ENCODE measurements at places on chromosomes 13 and 19.

DNA sequence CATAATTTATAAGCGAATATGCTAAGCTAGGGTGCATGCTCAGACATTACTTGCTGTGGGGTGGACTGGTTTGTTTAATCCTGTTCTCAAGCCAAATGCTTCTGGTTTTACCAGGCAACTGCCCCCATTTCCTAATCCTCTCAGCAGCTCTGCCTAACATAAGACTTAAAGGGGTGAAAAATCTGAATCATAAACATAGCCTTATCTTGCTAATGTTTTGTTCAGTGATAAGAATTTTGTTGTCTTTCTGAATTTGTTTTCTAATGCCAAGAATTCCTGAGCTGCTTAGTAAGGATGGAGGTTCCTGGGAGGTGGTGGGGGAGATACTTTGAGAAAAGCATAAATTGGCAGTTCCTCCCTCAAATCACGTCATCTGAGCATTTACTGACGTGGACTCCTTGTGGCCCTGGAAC lies 42.7 kb downstream of the ING1 start:
- no peaks in the 10 kb centered on the region for H3K36me3 ChIP-seq
- H3K27me3 ChIP-seq: peaks cover 3% of the 10 kb centered on the region
- no peaks in the 10 kb centered on the region for H3K4me1 ChIP-seq
- H3K27ac ChIP-seq: no peak overlapping the region
- no peak overlapping the region for H3K4me3 ChIP-seq

GRCh38 chr13:21463424-21463823 lies 4.3 kb upstream of the ZDHHC20 start:
- DNase-seq: no peak
- no peak overlapping the region for H3K27ac ChIP-seq
- H3K4me3 ChIP-seq: no peak overlapping the region
- H3K36me3 ChIP-seq: no peaks in the 10 kb centered on the region

GRCh38 chr13:91017031-91017668 lies 330.3 kb upstream of the MIR17HG start:
- H3K27ac ChIP-seq: no peak overlapping the region
- H3K36me3 ChIP-seq: no peaks in the 10 kb centered on the region
- no peaks in the 10 kb centered on the region for H3K4me1 ChIP-seq
- H3K4me3 ChIP-seq: no peak overlapping the region

DNA sequence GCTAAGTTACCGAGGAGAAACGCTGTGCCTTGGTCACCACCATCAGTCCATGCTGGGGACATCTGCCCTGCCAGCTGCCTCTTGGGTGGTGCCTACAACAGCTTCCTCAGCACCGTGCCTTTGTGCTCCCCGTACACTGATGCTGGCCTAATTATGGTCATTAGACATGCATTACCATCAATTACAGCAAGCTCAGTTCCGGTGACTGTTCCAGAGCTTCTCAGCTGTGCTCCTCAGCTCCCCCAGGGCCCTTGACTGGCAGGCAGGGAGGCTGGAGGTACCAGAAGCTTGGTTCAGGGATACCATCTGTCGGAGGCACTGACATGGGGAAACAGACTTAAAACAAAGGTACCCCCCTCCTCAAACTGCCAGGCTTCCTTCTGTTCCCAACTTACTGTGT lies 40.2 kb downstream of the CILP2 start:
- DNase-seq: no peak
- H3K4me1 ChIP-seq: peaks cover 1% of the 10 kb centered on the region
- H3K27ac ChIP-seq: no peak overlapping the region
- no peaks in the 10 kb centered on the region for H3K36me3 ChIP-seq
- H3K27me3 ChIP-seq: no peaks in the 10 kb centered on the region
- H3K4me3 ChIP-seq: no peak overlapping the region

GRCh38 chr13:49214917-49215376 lies 5.2 kb upstream of the MLNR start:
- peak overlapping the region; percentile 29 for H3K27ac ChIP-seq
- peaks cover 31% of the 10 kb centered on the region for H3K27me3 ChIP-seq
- H3K36me3 ChIP-seq: peaks cover 9% of the 10 kb centered on the region
- peak overlapping the region; percentile 6 for H3K4me3 ChIP-seq

GRCh38 chr19:38647966-38648768 lies 718 bp downstream of the ACTN4 start:
- peaks cover 11% of the 10 kb centered on the region for H3K36me3 ChIP-seq
- peaks cover 7% of the 10 kb centered on the region for H3K27me3 ChIP-seq
- peak overlapping the region; percentile 76 for H3K27ac ChIP-seq
- H3K4me3 ChIP-seq: peak overlapping the region; percentile 91
- DNase-seq: no peak

- peaks cover 74% of the 10 kb centered on the region for H3K27me3 ChIP-seq
- no peaks in the 10 kb centered on the region for H3K36me3 ChIP-seq
- H3K4me3 ChIP-seq: no peak overlapping the region
- H3K4me1 ChIP-seq: peaks cover 15% of the 10 kb centered on the region
- no peak for DNase-seq
Observed at GRCh38 chr19:18610556-18611326, 1.9 kb upstream of the TMEM59L start.

DNA sequence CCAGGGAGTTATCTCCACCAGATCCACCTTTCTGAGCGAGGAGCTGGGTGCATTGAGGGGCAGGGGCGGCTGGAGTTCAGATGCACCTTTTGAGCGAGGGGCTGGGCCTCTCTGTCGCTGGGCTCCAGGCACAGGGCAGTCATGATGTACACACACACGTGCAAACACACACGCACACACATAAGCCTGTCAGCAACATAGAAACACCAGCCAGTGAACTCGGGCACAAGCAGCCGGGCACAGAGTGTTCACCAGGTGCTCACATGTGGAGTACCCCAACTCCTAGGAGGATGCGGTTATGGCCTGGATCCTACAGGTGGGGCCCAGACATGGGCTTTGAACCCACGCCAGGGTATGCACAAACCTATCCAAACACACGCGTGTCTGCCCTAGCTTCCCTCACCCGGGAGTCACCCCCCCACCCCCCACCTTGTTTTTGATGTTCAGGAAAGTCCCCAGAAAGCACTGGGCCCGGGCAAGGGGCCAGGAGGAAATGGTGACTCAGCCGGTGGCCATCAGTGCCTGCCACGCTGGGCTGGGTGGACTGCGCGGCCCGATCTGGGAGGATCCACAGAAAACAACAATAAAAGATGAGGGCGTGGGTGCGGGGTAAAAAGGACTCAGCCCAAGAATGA lies 13.3 kb downstream of the ARRDC2 start:
- H3K4me3 ChIP-seq: peak overlapping the region; percentile 74
- H3K36me3 ChIP-seq: peaks cover 3% of the 10 kb centered on the region
- H3K27ac ChIP-seq: peak overlapping the region; percentile 95
- H3K4me1 ChIP-seq: peaks cover 66% of the 10 kb centered on the region
- DNase-seq: peak; percentile 74

DNA sequence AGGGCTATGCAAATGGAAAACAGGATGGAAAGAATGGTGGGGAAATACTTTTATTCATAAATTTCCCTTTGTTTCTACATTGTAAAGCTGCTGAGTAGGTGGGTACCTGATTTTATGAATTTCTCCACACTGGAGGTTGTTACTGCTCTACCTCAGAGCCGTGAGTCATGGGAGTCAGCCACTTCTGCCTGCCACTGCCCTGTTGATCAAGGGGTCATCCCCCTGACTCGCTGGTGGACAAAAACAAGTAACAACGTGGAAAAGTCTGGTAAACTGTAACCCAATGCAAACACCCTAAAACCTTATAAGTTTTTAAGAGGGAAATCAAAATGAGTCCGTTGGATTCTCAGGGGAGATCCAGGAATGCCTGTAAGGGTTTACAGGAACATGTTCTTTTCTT lies 329.5 kb downstream of the ATP8A2 start:
- no peak overlapping the region for H3K27ac ChIP-seq
- no peak for DNase-seq
- H3K4me1 ChIP-seq: no peaks in the 10 kb centered on the region
- H3K36me3 ChIP-seq: no peaks in the 10 kb centered on the region

GRCh38 chr19:46717716-46718143 lies 816 bp upstream of the PRKD2 start:
- peak overlapping the region; percentile 93 for H3K4me3 ChIP-seq
- no peaks in the 10 kb centered on the region for H3K27me3 ChIP-seq
- peaks cover 39% of the 10 kb centered on the region for H3K4me1 ChIP-seq
- peak; percentile 28 for DNase-seq
- peak overlapping the region; percentile 90 for H3K27ac ChIP-seq

GRCh38 chr13:25625414-25625813 lies 253.6 kb downstream of the ATP8A2 start:
- H3K36me3 ChIP-seq: no peaks in the 10 kb centered on the region
- peaks cover 5% of the 10 kb centered on the region for H3K27me3 ChIP-seq
- H3K27ac ChIP-seq: no peak overlapping the region
- DNase-seq: no peak

- H3K27ac ChIP-seq: no peak overlapping the region
- H3K36me3 ChIP-seq: peaks cover 19% of the 10 kb centered on the region
Observed at GRCh38 chr13:100336795-100337516, 248.1 kb downstream of the PCCA start.

DNA sequence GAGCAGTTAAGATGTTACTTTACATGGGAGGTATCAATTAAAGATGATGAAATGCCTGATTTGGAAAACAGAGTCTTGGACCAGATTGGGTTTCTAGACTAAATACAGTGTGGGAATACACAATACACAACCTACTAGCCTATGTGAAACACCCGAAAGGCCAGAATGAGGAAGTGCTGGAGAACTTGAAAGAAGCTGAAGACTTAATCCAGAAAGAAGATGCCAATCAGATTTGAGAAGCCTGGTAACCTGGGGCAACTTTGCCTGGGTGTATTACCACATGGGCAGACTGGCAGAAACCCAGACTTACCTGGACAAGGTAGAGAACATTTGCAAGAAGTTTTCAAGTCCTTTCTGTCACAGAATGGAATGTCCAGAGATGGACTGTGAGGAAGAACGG lies 43.2 kb downstream of the N4BP2L1 start:
- peaks cover 12% of the 10 kb centered on the region for H3K36me3 ChIP-seq
- no peak overlapping the region for H3K4me3 ChIP-seq
- no peak overlapping the region for H3K27ac ChIP-seq
- H3K27me3 ChIP-seq: no peaks in the 10 kb centered on the region
- peaks cover 5% of the 10 kb centered on the region for H3K4me1 ChIP-seq

- no peaks in the 10 kb centered on the region for H3K27me3 ChIP-seq
- H3K4me1 ChIP-seq: peaks cover 81% of the 10 kb centered on the region
- H3K4me3 ChIP-seq: no peak overlapping the region
- DNase-seq: no peak
- H3K36me3 ChIP-seq: no peaks in the 10 kb centered on the region
- H3K27ac ChIP-seq: no peak overlapping the region
Observed at GRCh38 chr19:29967623-29968022, 25.6 kb downstream of the URI1 start.

DNA sequence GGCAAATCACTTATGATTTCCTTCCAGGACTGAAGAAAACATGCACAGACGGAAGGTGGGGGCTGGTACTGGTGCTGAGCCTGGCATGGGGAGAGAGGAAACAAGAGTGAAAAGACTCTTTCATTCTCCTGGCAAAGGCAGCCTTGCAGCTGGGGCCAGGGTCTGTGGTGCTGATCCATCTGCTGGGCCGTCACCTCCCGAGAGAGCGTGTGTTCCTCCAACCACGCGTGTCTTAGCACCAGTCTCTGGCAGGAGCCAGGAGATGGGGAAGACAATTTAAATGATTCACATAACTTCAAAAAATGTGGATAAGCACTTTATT lies 23.9 kb upstream of the SPART start:
- no peaks in the 10 kb centered on the region for H3K27me3 ChIP-seq
- DNase-seq: no peak
- no peaks in the 10 kb centered on the region for H3K4me1 ChIP-seq
- no peak overlapping the region for H3K4me3 ChIP-seq

- H3K27me3 ChIP-seq: peaks cover 4% of the 10 kb centered on the region
- H3K4me1 ChIP-seq: peaks cover 17% of the 10 kb centered on the region
- no peak overlapping the region for H3K27ac ChIP-seq
Observed at GRCh38 chr19:14271840-14272239, 65.9 kb upstream of the ADGRL1 start.

GRCh38 chr19:11041966-11042627 lies 47.2 kb upstream of the LDLR start:
- DNase-seq: no peak
- H3K27ac ChIP-seq: no peak overlapping the region
- H3K4me3 ChIP-seq: no peak overlapping the region
- peaks cover 48% of the 10 kb centered on the region for H3K36me3 ChIP-seq

- H3K27me3 ChIP-seq: no peaks in the 10 kb centered on the region
- no peak overlapping the region for H3K4me3 ChIP-seq
- H3K36me3 ChIP-seq: peaks cover 4% of the 10 kb centered on the region
- no peak overlapping the region for H3K27ac ChIP-seq
- DNase-seq: no peak
Observed at GRCh38 chr19:36051236-36051635, 2.8 kb downstream of the THAP8 start.

- peaks cover 61% of the 10 kb centered on the region for H3K4me1 ChIP-seq
- peak overlapping the region; percentile 93 for H3K27ac ChIP-seq
- H3K4me3 ChIP-seq: peak overlapping the region; percentile 90
- no peaks in the 10 kb centered on the region for H3K27me3 ChIP-seq
- DNase-seq: no peak
Observed at GRCh38 chr19:6772866-6773322, 386 bp downstream of the VAV1 start.

- H3K27me3 ChIP-seq: peaks cover 1% of the 10 kb centered on the region
- no peaks in the 10 kb centered on the region for H3K4me1 ChIP-seq
- no peak overlapping the region for H3K27ac ChIP-seq
Observed at GRCh38 chr13:60220072-60220471, 56.3 kb upstream of the DIAPH3 start.

- no peak overlapping the region for H3K27ac ChIP-seq
- DNase-seq: no peak
- H3K4me3 ChIP-seq: no peak overlapping the region
- H3K4me1 ChIP-seq: no peaks in the 10 kb centered on the region
Observed at GRCh38 chr13:68428292-68428691, 1198.2 kb upstream of the PCDH9 start.

Data from activated naive CD8-positive, alpha-beta T cell treated with anti-CD3 and anti-CD28 coated beads, Interleukin-2, amount 50 U/mL, for 24 hours (primary cell).